ENCODE measurements at places on chromosomes 5 and 9.

DNA sequence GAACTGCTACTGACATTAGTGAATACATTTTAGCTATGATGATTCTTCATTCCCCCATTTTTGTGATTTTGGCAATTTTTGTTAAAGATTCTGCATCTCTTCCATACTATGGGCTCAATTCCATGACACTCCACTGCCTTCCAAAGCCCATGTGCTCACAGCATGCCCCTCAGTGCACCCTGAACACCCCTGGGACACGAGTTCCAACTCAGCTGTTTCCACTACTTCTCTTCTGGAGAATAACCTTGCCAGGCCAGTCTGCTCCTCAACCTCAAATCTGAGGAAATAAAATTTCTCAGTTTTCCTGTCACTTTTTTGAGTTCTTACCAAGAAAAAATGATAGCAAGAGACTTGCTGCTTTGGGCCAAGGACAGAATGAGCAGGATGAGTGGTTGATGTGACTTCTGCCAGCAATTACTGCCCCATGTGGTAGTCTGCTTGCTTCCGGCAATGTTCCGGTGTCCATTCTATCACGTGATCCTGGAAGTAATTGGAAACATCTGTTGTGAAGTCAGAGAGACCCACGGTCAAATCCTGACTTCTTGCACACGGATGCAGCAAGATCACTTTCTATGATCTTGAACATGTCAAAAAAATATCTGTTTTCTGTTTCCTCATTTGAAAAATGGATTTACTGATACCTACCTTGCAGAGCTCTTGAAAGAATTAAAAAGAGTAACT, 58.3 kb downstream of the EGFLAM start:
- DNase-seq, result no peak

GRCh38 chr9:82410306-82410705, 421.7 kb downstream of the SPATA31D1 start:
- DNase-seq, result no peak

DNA sequence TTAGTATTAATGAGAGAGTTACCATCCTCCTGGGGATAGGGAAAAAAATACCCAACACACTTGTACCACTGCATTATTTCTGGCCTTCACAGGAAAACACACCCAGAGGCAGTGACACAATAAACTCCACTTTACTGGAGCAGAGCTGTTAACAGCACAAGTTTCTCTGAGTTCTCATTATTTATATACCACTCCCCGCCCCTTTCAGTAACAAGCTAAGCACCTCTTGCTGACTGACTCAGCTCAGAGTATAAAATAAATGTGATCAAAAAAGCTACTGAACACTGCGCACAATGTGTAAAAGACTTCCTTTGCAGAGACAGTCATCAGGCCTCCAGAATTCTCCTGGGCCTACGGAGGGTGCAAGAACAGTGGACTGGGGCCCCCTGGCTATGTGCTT, 21.6 kb downstream of the KLF9 start:
- DNase-seq, result no peak

DNA sequence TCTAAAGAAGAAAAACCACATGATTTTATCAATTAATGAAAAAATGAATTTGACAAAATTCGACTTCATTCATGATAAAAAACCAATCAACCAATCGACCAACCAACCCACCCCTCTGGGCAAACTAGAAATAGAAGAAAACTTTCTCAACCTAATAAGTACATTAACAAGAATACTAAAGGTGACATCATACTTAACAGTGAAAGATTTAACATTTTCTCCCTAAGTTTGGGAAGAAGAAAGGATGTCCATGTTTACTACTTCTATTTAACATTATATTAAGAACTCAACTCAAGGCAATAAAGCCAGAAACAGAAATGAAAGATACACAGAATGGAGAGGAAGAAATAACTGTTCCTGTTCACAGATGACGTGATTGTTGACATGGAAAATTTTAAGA, 476.1 kb upstream of the MEF2C start:
- DNase-seq, result no peak

GRCh38 chr5:3715062-3715461, 119.4 kb downstream of the IRX1 start:
- DNase-seq, result no peak

GRCh38 chr5:10854506-10855277, 93.7 kb upstream of the DAP start:
- no peak for DNase-seq

DNA sequence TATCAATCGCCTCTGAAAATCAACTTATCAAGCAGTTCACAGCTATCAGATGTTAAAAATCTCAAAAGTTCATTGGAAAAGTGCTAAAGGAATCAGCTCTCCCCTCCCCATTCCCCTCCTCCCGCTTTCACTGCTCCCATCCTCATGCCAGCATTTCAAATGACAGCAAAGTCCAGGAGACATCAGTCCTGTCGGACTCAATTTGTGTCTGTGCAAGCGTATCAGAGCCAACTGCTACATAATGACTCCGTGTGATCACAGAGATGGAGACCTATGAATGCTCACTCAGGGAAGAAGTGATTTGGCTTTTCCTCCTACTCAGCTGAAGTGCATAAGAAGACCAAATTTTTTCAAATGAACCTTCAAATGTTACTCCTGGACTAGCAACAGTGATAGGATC, 937.2 kb upstream of the DMAC1 start:
- DNase-seq, result no peak

GRCh38 chr5:141945511-141946051, 12.4 kb downstream of the PCDH12 start:
- no peak for DNase-seq

Measured in caudate nucleus (tissue), 63 donors.